ENCODE measurements at places on chromosomes 11 and 22.

DNA sequence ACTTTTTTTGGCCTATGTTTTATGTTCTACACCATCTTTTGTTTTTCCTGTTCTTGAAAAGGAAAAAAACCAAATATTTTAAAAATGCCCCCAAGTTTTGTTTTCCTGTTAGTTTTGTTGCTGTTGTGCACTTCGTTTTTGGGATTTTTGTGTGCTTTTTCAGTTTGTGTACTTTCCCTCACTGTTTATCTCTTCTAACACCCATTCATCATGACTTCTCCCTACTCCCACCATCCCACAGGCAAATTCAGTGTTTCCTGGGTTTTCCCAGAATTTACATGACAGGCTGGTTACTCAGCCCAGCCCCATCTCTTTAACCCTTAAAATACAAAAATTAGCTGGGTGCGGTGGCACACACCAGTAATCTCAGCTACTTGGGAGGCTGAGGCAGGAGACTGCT, 15.6 kb downstream of the TMEM123 start:
- DNase-seq = no peak

- DNase-seq = no peak
Observed at GRCh38 chr22:43364169-43364435, 20.9 kb upstream of the SCUBE1 start.

DNA sequence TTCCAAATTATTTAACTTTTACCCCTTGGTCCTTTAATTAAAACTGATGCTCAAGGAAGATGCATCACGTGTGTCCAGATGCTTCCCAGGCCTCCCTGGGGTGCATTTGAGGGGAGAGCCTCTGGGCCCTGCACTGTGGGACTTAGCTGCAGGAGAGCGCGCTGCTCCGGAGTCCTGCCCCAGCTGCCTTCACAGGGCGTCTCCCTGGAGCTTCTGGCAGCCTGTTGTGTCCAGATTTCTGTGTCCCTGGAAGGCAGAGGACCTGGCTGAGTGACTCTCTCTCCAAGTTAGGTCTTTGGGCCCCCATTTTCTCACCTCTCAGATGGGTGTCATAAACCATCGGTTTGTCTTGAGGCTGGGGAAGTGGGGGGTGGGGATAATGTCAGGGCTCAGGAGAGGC, 3.0 kb downstream of the ARHGAP8 start:
- no peak for DNase-seq

- no peak for DNase-seq
Observed at GRCh38 chr11:70641369-70641768, 243.0 kb downstream of the CTTN start.

GRCh38 chr11:83410605-83411565, 124.7 kb upstream of the CCDC90B start:
- DNase-seq = no peak

- DNase-seq = no peak
Observed at GRCh38 chr11:75874684-75875341, 59.8 kb downstream of the UVRAG start.

GRCh38 chr11:126415669-126416420, 60.4 kb downstream of the ST3GAL4 start:
- no peak for DNase-seq

- no peak for DNase-seq
Observed at GRCh38 chr22:20601308-20601707, 93.9 kb downstream of the MED15 start.

DNA sequence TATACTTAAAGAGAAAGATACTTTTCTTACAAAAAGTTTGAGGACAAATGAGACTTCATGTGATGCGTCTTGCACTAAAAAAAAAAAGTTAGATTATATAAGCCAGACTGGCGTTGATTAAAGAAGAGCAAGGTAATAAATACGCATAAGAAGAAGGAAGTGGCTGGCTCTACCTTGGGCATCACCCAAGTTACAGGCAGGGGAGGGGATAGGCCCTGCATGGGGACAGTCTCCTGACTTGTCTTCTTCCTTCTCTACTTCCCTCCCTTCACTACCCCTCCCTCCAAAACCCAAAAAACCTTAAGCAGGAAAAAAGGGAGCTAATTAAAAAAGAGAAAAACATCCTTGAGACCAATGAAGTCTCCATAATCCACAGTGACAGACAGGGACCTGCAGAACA, 22.3 kb upstream of the TMA7B start:
- DNase-seq = no peak

GRCh38 chr11:70431611-70432010, 33.3 kb downstream of the CTTN start:
- no peak for DNase-seq

GRCh38 chr22:45459235-45459634, 43.4 kb upstream of the FBLN1 start:
- DNase-seq = no peak

- no peak for DNase-seq
Observed at GRCh38 chr11:123303924-123304323, 108.9 kb upstream of the CLMP start.
